ENCODE measurements at places on chromosomes 5 and 9. TPM values are rescaled to one million over a fixed set of nuclear protein-coding genes. Genes with fewer than 3 reads are reported as not detected.
A peak's percentile ranks its signal among the peaks of the same experiment; 100 is the strongest.

Gene MYOZ3
- total RNA-seq: 2.7 TPM

Gene NSG2
- total RNA-seq: 0.60 TPM

Gene NUTM2G
- total RNA-seq: not detected

Gene CAVIN4
- total RNA-seq: 3.9 TPM

Gene TLX3
- not detected for total RNA-seq

Gene ORM1
- not detected for total RNA-seq

Gene SHISAL2B
- total RNA-seq: not detected

Gene SH2D3C
- not detected for total RNA-seq

DNA sequence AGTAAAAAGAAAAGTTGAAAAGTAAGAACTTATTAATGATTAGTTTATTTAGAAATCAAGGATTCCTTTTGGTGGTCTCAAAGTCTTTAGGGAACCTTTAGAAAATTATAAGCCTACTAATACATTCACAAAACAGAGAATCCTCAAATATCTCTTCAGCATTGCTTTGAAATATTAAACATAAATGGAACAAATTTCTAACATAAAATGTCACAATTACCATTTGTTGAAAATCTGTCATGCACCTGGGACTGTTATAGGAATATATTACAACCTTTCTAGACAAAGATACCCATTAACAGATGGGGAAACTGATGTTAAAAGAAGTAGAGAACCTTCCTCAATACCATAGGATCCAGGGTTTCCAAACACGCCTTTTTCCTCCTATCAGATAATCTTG is 83.2 kb downstream of the LHFPL2 start:
- peaks cover 28% of the 10 kb centered on the region for H3K4me1 ChIP-seq
- no peaks in the 10 kb centered on the region for H3K36me3 ChIP-seq
- H3K4me3 ChIP-seq: no peak overlapping the region
- no peak for DNase-seq

DNA sequence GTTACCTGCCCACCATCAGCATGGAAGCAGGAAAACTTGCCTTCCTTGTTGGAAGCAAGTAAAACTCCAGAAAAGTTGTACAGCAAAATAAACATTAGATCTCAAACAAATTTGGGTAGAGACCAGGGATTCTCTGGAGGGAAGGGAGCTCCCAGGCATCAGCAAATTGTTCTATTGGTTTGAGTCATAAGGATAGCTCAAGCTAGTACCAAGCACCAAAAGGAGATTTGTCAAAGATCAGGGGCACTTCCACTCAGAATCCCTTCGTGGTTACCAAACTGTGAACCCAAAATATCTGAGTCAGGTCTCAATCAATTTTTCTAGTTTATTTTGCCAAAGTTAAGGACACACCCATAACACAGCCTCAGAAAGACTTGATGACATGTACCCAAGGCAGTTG is 37.8 kb downstream of the DNAJB5 start:
- H3K4me3 ChIP-seq: no peak overlapping the region
- H3K36me3 ChIP-seq: no peaks in the 10 kb centered on the region
- no peak for DNase-seq
- H3K27me3 ChIP-seq: no peaks in the 10 kb centered on the region

DNA sequence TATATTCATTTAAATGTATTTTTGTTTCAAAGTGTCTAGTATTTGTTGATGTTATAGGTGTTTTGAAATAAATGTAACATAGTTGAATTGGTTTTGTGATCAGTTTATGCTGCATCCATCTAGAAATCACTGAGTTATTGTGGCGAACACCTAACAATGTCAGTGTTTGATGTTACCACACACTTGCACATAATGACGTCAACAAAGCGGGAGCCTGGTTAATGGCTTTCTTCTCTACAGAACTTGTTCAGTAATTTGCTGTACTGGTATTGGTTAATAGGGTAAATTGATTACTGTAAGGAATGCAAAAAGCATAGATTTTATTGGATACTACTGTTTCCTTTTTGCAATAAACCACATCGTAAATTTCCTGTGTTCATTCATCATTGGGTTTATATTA is 133.0 kb downstream of the ATG10 start:
- H3K36me3 ChIP-seq: no peaks in the 10 kb centered on the region
- peaks cover 31% of the 10 kb centered on the region for H3K4me1 ChIP-seq
- H3K27me3 ChIP-seq: no peaks in the 10 kb centered on the region

- H3K36me3 ChIP-seq: no peaks in the 10 kb centered on the region
- no peak for DNase-seq
- H3K4me3 ChIP-seq: no peak overlapping the region
- no peaks in the 10 kb centered on the region for H3K27me3 ChIP-seq
- H3K4me1 ChIP-seq: no peaks in the 10 kb centered on the region
Measured at GRCh38 chr5:158553962-158554336, 545.8 kb downstream of the EBF1 start.

DNA sequence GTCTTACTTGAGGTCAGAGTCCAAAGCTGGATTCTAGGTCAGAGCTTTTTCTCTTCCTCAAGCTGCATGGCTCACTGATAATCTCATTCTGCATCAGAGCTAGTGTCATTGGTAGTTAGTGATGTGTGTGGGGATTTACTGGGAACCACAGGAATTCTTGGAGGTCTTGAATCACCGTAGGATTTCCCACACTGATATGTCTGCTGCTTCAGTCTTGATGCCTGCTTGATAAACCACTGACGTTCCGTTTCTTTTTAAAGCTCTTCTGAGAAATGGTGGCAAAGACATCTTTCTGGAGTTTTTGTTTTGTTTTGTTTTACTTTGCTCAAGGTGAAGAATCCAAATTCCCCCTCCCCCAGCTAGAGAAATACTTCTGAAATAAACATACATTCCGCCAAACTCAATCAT is 1.2 kb upstream of the GARIN3 start:
- no peak for DNase-seq
- H3K4me3 ChIP-seq: no peak overlapping the region
- H3K27me3 ChIP-seq: peaks cover 7% of the 10 kb centered on the region
- H3K36me3 ChIP-seq: no peaks in the 10 kb centered on the region
- no peak overlapping the region for H3K27ac ChIP-seq

DNA sequence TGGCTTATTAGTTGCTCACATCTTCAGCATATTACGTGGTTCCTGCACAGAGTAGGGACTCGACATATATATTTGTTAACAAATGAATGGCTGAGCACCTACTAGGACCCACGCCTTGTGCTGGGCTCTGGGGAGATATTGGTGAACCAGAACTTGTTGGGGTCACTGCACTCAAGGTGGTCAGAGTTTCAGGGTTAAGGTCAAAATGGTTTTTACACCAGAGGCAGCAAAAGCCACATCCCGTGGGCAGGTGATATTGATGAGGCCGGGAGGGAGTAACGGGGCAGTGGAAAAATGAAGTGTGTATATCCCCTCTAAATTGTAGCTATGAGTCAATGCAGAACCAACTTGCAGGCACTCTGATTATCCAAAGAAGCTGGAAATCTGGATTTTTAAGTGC is 136.5 kb upstream of the KLF4 start:
- no peaks in the 10 kb centered on the region for H3K4me1 ChIP-seq
- no peak for DNase-seq
- no peak overlapping the region for H3K27ac ChIP-seq

GRCh38 chr5:134458234-134459009 is 46.7 kb upstream of the CDKN2AIPNL start:
- H3K27me3 ChIP-seq: no peaks in the 10 kb centered on the region
- H3K27ac ChIP-seq: no peak overlapping the region
- DNase-seq: no peak
- no peak overlapping the region for H3K4me3 ChIP-seq
- no peaks in the 10 kb centered on the region for H3K4me1 ChIP-seq
- no peaks in the 10 kb centered on the region for H3K36me3 ChIP-seq

- no peaks in the 10 kb centered on the region for H3K27me3 ChIP-seq
- H3K36me3 ChIP-seq: peaks cover 54% of the 10 kb centered on the region
- H3K4me3 ChIP-seq: no peak overlapping the region
- no peak for DNase-seq
Measured at GRCh38 chr5:16740811-16741392, 124.1 kb upstream of the RETREG1 start.

DNA sequence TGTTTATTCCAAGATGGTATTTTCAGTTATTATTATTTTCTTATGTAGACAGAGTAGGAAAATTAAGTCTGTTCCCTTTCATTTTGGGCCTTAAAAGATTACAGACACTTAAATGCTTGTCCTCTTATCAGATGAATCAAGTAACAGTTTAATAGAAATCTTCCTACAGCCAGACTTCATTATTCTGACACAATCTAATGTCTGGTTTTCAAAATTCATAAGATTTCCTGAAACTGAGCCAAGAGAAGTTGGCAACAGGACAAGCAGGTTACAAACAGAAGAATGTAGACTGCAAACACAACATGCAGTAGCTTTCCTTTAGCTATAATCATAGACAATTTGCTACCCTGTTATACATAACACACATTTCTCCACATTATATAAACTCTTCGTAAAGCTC is 130.5 kb downstream of the FBXL17 start:
- no peak overlapping the region for H3K27ac ChIP-seq
- no peaks in the 10 kb centered on the region for H3K27me3 ChIP-seq
- no peak for DNase-seq
- no peaks in the 10 kb centered on the region for H3K36me3 ChIP-seq
- no peak overlapping the region for H3K4me3 ChIP-seq

- no peaks in the 10 kb centered on the region for H3K4me1 ChIP-seq
- no peak overlapping the region for H3K27ac ChIP-seq
- no peaks in the 10 kb centered on the region for H3K36me3 ChIP-seq
- no peaks in the 10 kb centered on the region for H3K27me3 ChIP-seq
- no peak for DNase-seq
Measured at GRCh38 chr9:24828687-24829086, 283.0 kb upstream of the IZUMO3 start.

DNA sequence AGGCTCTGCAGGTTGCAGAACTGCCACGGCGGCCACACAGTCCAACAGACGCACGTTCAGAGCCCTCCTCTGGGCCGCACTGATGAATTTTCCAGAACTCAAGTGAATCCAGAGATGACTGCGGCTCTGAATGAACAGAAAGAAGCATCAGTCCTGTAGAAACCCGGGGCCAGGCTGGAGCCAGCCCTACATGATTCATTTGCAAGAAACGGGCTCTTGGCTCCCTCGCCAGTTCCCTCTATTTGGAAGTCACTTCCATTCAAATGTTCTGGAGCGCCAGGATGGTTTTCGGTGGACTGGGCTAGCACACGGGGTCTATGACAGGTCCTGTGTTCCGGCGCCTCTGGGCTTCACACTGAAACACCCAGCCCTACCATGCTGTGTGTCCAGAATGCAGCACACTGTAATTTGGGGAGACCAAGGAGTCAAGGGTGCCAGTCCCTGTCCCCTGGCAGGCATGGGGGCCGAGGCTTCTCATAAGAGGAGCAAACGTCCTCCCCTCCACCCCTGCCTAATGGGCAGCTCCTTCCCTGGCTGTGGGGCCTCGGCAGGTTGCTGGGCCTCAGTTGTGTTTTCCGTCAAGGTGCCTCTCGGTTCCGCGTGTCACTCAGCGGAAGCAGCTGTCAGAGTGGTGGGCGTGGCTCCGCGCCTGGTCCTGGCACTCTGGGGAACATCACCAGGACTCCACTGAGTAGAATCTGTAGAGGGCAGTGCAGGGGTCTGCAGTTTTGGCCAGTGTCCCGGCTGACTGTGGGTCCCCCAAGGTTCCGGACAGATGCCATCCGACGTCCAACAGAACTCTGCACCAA is 18.1 kb upstream of the COL5A1 start:
- H3K4me3 ChIP-seq: no peak overlapping the region
- peaks cover 21% of the 10 kb centered on the region for H3K4me1 ChIP-seq
- H3K27ac ChIP-seq: no peak overlapping the region
- H3K27me3 ChIP-seq: no peaks in the 10 kb centered on the region
- H3K36me3 ChIP-seq: no peaks in the 10 kb centered on the region

- H3K27me3 ChIP-seq: no peaks in the 10 kb centered on the region
- no peak overlapping the region for H3K27ac ChIP-seq
- no peaks in the 10 kb centered on the region for H3K4me1 ChIP-seq
- no peaks in the 10 kb centered on the region for H3K36me3 ChIP-seq
- no peak overlapping the region for H3K4me3 ChIP-seq
Measured at GRCh38 chr5:151592855-151593408, 1.8 kb upstream of the FAT2 start.

GRCh38 chr5:3101561-3101960 is 350.1 kb upstream of the IRX2 start:
- no peaks in the 10 kb centered on the region for H3K4me1 ChIP-seq
- no peak overlapping the region for H3K4me3 ChIP-seq
- H3K27ac ChIP-seq: no peak overlapping the region
- DNase-seq: no peak
- H3K27me3 ChIP-seq: no peaks in the 10 kb centered on the region

DNA sequence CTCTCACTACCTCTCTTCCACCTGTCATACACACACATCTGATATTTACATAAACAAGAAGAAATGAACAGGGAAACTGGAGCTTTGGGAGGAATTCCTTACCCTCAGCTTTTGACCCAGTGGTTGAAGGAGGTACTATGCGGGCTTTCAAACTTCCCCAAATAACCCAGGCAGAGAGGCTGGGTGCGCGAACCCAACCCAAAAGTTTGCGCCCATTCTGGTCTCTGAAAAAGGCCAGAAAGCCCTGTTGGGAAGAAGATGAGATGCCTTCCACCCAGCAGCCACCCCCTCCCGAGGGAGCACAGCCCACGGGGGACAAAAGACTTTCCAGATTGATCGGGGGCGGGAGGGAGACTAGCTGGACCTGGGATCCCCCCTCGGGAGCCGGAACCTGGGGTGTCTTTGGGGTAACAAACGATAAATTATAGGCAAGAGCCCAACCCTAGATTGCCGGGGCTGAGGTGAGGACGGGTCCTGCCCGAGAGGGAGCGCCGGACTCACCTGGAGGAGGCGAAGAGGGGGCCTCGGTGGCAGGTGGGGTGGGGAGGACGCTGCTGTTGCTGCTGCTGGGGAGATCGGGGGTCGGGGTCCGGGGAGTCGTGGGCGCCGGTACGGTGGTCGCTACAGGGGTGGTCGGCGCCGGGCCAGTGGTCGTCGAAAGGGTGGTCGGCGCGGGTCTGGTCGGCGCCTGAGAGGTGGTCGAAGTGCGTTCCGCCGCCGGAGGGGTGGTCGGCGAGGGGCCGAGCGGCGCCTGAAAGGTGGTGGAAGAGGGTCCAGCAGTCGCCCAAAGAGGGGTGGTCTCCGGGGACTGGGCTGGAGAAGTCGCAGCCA is 798 bp downstream of the MEGF9 start:
- DNase-seq: no peak
- no peaks in the 10 kb centered on the region for H3K36me3 ChIP-seq
- peak overlapping the region; percentile 78 for H3K4me3 ChIP-seq
- no peaks in the 10 kb centered on the region for H3K27me3 ChIP-seq
- H3K4me1 ChIP-seq: peaks cover 46% of the 10 kb centered on the region
- H3K27ac ChIP-seq: peak overlapping the region; percentile 90

GRCh38 chr9:86193088-86193487 is 66.4 kb downstream of the C9orf153 start:
- H3K36me3 ChIP-seq: no peaks in the 10 kb centered on the region
- no peak overlapping the region for H3K4me3 ChIP-seq
- no peak overlapping the region for H3K27ac ChIP-seq
- no peaks in the 10 kb centered on the region for H3K27me3 ChIP-seq

DNA sequence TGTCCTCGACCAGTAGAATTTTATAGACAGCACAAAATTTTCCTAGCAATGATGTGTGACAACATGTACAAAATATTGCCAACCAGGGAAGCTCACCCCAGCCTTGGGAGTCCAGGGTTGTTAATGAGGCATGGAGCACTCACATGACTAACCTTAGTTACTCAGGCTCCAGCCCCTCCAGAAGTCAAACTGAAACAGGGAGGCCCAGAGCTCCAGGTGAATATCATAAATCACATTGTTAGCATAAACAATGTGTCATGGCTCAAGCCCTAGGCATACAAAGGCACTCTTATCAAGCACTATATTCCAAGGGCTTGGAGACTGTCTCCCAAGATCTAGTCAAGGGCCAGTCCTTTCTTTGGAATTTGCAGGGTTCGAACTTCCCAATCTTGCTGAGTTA is 44.4 kb downstream of the TNFAIP8 start:
- no peak for DNase-seq
- peaks cover 34% of the 10 kb centered on the region for H3K4me1 ChIP-seq
- no peak overlapping the region for H3K4me3 ChIP-seq
- H3K27ac ChIP-seq: no peak overlapping the region
- no peaks in the 10 kb centered on the region for H3K27me3 ChIP-seq

Measured in A673 (cell line).